ENCODE measurements at places on chromosomes 7 and 10.

DNA sequence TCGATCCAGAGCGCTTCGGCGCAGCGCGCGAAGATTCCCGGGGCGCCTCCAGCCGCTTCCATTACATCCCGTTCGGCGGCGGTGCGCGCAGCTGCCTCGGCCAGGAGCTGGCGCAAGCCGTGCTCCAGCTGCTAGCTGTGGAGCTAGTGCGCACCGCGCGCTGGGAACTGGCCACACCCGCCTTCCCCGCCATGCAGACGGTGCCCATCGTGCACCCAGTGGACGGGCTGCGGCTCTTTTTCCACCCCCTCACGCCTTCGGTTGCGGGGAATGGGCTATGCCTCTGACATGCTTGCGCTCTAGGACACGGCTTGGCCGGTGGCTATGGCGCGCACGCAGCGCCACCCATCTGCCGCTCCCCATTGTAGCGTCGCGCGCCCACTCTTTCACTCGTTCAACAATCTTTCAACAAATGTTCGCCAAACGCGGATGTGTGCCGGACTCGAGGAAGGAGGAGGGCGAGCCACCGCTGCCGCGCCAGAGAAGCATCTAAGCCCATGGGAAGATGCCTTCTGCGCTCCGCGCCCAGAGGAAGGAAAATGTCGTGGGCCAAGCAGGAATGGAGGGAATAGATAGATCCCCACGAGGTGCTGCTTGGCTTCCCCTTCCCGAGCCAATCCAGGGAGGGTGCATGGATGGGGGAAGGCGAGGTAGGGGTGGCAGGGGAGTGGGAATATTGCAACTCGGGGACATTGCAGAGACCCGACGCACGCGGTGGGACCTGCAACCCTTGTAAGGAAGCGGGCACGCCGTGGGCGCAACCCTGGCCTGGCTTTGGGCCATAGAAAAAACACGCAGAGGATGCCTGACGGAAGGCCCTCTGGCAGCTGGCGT lies 5.1 kb upstream of the CYP26A1 start:
- DNase-seq = peak; percentile 6

DNA sequence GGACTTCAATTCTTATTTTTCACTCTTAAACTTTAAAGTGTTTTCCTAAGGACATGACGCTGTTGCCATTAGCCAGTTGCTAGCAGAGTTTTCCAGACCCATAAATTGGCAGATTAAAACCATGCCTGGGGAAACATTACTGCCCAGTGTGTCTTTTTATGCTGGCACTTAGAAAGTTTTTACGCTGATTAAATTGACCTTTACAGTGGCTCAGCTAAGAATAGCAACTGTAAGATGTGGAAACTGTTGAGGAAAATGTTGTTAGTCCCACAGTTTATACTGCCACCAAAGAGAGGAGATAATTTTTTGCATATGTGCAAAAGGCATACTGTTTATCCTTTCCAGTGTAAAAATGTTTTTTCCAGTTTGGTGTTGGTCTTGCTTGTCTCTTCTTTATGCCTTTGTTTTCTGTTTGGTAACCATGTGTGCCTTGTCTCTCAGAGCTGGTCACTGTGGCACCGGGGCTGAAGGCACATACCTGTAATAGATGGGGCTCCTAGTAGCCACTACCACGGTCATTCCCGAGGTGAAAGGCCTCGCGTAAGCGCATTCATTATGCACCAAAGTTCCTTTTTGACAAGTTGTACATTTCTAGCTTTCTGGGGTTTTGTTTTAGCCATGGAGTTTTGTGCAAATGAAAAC lies 45.3 kb downstream of the CYP17A1 start:
- DNase-seq = no peak

GRCh38 chr7:74094224-74095101 lies 10.9 kb downstream of the LIMK1 start:
- no peak for DNase-seq

GRCh38 chr10:396107-396506 lies 260.9 kb downstream of the ZMYND11 start:
- DNase-seq = no peak

- no peak for DNase-seq
These were observed 161.2 kb upstream of the WDR11 start for GRCh38 chr10:120689777-120690529.

DNA sequence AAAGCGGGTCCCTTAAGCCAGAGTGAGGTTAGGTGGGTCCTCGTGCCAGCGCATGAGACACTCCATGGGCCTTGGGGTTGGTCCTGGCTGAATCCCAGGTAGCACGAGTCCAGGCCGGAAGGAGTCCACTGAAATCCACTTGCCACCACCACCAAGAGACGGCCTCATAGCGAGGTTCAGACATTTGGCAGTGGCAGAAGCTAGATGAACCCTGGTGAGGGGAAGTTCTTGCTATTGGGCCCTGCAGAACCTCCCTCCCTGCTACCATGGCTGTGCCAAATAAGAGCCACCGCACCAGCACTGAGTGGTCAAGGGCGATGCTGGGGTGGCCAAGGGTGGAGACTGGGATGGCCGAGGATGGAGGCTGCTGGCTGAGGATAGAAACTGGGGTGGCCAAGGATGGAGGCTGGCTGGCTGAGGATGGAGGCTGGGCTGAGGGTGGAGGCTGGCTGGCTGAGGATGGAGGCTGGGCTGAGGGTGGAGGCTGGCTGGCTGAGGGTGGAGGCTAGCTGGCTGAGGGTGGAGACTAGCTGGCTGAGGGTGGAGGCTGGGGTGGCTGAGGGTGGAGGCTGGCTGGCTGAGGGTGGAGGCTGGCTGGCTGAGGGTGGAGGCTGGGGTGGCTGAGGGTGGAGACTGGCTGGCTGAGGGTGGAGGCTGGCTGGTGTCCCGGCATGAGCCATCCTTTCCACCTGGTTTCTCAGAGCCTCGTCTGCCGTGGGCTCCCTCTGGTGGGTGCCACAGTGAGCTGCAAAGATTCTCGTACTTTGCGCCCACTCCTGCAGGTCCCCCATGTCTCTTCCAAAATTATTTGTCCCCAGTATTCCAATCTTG lies 88.2 kb downstream of the ELFN1 start:
- DNase-seq = peak; percentile 43

DNA sequence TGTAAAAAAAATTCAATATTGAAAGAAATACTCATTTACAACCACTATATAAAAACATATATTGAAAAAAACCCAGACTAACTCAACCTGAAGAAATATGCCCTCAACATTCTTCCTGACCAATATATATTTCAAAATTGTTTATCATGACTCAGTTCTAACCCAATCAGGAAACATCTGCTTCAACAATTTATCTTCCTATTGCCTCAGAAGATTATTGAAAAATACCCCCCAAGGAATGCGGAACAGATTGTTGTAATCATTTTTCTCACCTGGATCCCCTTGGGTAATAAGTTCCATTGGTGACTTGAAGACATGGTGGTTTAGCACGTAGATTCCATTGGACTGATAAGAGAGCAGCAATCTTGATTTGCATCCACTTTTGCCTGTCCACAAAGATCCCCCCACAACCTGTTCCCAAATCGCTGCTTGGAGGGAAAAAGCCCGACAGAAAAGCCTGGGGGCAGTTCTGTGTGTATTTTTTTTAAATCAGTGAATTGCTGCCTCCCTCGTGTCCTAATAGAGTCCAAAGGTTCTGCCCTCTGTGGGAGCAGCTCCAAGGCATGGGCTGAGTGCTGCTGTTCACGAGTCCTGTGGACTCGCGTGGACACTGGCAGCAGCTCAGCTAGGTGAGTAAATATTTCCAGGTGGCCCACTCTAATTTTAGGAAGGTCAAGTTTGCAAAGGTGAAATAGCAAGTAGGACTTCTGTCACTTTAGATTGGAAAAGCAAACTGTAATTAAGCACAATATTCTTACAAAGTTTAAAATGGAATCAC lies 5.9 kb upstream of the INHBA start:
- no peak for DNase-seq

DNA sequence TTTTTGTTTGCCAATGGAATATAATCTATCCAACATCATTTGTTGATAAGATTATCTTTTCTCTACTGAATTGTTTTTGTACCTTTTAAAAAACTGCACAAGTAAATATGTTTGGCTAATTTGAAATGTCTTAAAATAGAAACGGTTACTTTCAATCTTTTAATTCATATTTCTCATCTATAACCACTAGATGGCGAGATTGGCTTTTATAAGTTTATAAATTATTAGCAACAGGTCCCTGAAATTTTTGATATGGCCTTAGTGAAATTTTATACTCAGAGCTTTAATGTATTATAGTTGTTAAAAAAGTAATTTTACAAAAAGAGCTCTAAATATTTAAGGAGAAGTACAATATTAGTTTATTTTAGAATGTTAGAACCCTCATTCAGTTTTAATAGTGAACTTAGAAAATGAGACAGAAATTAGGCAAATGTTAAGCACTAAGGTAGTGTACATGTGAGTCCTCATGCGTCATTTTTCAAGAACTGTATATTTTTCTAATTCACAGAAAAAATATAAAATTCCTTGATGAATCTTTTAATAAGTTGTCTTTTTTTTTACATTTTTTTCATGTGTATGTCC lies 592.5 kb downstream of the ARL4A start:
- peak; percentile 66 for DNase-seq

DNA sequence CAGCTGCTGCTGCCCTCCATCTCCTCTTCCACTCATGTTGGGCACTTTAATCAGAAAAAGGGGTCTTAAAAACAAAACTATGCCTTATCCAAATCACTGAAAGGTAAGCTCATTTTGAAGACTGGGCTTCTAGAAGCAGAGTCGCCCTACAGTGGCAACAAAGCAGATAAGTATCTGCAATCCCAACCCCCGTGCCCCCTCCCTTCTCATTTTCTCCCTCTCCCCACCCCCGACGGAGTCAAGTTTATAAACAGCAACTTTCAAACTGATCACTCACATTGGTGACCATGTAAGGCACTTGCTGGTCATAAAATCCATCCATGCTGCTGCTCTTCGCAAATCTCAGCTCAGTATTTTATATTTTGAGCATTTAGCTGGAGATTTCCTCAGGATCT lies 738 bp downstream of the ETV1 start:
- DNase-seq = no peak

DNA sequence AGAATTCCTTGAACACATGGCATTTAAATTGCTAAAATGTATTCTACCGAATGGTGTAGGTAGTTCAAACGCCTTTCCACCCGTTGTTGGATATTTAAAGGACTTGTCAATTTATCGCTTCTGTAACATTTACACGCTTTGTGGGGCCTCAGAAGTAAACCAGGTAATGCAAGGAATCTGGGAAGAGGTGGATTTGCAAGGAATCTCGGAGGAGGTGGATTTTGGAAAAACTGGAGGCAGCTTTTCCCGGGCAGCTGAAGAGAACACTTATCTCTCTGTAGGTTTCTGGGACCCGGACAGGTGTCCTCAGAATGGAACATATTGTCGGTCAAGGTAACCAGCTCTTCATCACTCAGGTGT lies 592 bp upstream of the MAPK8 start:
- DNase-seq = no peak

GRCh38 chr10:8104005-8104404 lies 49.5 kb downstream of the GATA3 start:
- DNase-seq = no peak

GRCh38 chr7:2248984-2249694 lies 7.1 kb downstream of the NUDT1 start:
- DNase-seq = no peak

DNA sequence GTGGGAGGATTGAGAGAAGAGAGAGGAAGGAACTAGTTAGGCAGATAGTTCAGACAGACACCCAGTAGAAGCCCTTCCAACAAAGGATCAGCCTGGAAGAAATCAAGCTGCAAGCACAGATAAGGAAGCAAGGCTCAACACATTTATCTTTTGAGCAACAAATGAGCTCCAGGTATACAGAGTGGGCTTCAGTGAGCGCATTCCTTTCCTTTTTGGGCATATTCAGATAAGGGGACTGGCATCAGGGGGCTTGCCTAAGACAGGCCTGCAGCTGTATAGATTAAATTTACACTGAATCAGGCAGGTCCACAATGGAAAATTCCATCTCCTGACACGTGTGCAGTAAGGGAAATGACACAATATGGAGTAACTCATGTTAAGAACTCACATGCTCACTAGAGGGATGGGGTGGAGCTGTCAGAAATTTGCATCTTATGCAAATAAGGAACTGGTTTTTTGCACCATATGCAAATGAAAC lies 147.2 kb downstream of the AKR1D1 start:
- no peak for DNase-seq

GRCh38 chr7:45987521-45988290 lies 66.6 kb upstream of the IGFBP3 start:
- no peak for DNase-seq

DNA sequence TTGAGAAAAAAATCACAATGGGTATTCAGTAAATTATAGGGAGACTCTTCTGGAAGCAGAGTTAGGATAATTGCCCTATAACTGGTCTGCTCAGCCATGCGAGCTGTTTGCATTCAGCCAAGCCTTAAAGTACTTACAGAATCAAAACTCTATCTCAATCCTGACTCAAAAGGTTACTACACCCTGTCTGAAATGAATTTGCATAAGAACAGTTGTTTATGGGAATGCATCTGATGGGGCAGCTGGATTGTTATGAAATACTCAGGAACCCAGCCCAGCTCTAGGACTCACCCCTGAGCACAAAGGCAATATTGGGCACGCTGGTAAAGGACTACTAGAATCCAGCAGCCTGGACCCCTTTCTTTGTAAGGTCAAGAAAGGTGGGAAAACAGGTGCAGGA lies 38.8 kb downstream of the AKR1B15 start:
- no peak for DNase-seq

DNA sequence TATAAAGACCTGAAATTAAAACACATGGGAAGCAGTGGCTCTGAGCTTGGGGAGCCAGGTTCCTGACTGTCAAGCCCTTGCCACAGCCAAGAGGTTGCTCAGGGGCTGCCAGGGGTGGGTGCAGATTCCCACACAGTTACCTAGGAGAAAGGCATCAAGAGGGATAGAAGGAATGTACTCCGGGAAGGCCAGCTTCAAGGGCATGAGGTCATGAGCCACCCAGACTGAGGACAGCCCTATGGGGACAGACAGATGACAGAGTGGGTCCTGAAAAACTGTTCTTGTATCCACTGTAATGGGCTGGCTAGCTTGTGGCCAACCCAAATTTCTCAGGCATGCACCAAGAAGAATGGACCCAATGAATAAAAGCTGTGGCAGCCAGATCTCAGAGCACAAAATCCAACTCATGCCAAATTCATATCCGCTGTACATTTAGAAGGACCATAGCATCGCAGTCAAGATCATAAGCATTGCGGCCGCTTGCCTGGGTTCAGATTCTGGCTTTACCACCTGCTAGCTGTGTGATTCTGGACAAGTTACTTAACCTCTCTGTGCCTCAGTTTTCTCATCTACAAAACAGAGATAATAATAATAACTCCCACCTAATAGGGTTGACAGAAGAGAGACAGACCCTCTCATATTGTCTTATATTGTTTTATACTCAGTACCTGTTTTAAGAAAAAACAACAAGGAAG lies 44.9 kb upstream of the KCNMA1 start:
- no peak for DNase-seq

GRCh38 chr10:72709041-72709440 lies 17.1 kb downstream of the MCU start:
- no peak for DNase-seq
